Retinal pigment epithelial cell (primary cell): ENCODE measurements at places on chromosomes 13 and 19.

GRCh38 chr19:3608079-3608641 is 1.5 kb upstream of the TBXA2R start:
- DNase-seq = no peak

- DNase-seq = no peak
Observed at GRCh38 chr13:78198419-78198818, 279.8 kb upstream of the EDNRB start.

DNA sequence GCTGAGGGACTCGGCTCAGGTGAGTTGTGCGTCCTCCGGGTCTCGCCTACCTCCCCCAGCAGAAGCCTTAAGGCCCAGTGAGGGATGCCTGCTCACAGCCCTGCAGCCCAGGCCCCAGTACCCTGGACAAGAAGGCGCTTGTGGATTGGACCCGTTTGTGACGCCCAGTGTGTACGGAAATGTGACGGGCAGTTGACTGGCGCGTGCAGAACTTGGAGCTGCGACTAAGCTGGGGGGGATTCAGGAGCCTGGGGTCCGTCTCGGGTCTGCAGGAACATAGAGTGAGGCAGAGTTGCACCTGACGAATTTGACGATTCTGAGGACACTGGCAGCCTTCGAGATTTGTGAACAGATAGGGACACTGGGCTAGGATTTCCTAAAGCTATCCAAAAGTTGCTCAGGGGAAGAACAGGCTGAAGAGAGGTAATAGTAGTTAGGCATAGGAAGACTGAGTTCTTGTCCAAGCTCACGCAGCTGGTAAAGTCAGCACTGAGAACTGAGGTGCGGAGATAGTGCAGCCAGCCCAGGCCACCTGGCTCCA is 519 bp downstream of the ZNF551 start:
- DNase-seq = no peak

DNA sequence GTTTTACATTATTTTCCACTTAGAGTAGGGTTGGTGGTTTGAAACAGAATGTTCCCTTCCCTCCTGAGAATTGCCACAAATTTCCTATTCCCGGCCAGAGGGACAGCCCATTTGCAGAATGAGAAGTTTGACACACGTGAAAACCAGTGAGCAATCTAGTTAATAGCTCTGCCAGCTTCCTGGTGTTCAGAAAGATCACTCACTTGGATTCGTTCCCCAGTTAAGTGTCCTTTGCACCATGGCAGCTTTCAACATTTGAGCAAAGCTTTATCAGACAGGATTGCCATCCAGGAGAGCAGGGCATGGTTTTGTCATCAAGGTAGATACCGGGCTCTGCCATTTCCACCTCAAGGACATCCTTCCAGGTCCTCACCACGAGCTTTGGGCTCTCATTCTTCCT is 28.2 kb downstream of the RASL11A start:
- no peak for DNase-seq

- peak; percentile 80 for DNase-seq
Observed at GRCh38 chr13:33918199-33918932, 100.4 kb downstream of the RFC3 start.

DNA sequence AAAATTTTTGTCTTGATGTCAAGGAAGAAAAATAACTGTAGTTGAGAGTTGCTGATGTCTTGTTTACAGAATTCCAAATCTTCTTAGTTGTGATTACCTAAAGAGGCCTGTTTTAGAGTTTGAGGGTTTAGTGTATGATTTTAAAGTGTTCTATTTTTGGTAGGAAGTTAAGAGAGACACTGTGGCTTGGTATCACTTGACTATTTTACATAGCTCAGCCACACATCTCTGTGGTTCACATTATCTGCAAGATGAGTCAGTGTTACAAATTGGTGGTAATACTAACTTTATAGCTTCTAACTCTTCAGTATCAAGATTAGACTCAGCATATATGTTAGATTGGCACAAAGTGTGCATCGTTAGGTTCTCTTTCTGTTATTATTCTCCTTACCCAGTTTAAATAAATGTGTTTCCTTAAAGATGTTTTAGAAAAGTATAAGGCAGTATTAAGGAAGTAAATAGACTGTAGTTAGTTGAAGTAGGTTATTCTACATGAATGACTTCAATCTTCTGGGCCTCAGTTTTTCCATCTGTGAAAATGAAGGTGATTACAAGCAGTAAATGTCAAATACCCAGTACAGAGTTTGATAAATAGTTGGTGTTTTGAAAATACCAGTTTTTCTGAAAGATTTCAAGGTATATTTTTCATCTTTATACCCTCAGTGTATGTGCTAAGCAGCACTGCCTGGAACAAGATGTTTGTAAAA is 33.4 kb downstream of the COG6 start:
- DNase-seq = no peak

GRCh38 chr13:26919311-26919710 is 158.7 kb upstream of the GPR12 start:
- DNase-seq = no peak

DNA sequence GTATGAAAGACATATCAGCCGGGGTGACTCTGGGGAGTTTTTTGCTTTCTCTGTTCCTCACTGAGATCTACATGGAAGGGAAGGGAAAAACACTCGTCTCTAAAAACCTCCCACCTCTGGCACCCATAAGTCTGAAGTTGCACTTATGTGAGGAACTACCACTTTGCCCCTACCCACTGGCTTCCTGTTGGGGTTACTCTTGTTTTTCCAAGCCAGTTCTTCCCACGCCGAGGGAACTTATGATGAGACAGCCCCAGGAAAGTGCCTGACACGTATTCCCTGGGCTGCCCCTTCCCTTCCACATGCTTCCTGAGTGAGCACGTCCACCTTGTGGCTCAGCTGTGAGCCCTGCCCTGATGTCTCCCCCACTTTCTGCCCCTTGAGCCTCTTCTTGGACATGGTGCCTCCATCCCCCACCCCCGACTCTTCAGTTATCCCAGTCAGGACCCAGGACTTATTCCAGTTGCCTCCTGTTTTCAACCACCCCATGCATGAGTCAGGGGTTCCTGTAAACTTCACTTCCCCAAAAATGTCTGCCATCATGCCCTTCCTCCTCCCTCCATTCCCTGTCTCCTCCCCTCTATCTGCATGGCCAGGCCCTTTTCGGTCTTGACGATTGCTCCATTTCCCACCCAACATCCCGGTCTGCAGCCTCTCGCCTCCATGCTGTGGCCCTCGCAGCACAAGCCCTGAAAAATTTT is 5.1 kb upstream of the SIGLEC7 start:
- DNase-seq = no peak

- no peak for DNase-seq
Observed at GRCh38 chr13:90958866-90959265, 388.6 kb upstream of the MIR17HG start.

DNA sequence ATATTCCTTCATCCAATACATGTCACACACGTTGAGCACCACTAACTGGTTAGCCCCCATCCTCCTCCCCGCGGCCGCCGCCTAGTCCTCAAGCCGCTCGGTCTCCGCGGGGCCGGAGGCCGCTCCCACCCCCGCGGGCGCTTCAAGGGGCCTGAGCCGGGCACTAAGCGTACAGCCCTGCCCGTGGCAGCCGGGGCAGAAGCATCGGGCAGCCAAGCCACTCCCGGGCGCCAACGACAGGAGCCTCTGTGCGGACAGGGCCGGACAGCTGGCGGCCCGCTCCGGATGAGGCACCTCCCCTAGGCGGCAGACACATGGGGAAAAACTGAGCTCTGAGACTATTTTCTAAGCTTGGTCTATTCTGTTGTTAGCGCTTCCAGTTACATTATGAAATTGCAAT is 2.8 kb upstream of the ZNF543 start:
- DNase-seq = no peak

GRCh38 chr13:112057736-112058518 is 9.0 kb upstream of the SOX1 start:
- DNase-seq = no peak

DNA sequence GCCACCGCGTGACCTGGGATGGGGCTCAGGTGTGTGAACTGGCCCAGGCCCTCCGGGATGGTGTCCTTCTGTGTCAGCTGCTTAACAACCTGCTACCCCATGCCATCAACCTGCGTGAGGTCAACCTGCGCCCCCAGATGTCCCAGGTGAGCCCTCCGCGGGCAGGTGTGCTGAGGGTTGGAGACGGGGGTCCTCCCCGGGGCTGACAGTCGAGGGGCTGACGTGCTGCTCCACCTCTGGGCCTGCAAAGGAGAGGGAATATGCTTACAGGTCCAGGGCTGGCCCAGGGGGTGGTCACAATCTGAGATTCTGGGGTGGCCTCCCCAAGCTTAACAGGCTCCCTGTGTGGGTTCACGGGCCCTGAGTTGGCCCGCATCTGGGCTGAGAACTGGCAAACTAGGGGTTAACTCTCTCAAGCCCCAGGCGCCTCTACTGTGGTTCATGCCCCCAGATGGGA is 386 bp downstream of the VAV1 start:
- DNase-seq = no peak

DNA sequence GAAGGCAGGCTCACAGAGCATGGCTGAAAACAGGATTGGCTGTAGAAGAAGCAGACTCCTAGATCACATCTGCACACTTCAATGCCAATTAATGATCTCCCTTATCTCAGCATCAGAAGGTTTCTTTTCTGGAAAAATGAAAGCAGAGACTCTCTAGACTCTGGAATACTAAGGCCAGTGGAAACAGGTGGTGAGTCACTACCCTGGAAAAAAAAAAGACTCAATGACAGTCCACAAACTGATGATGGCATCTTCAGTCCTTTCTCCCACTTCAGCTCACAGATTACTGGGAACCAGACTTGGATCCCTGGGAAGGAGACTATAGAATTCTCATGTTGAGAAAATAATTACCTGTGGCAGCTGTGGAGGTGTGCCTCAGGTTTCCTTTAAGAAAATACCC is 47.5 kb upstream of the MBNL2 start:
- DNase-seq = no peak

- DNase-seq = no peak
Observed at GRCh38 chr13:108980237-108980636, 350.8 kb downstream of the MYO16 start.

DNA sequence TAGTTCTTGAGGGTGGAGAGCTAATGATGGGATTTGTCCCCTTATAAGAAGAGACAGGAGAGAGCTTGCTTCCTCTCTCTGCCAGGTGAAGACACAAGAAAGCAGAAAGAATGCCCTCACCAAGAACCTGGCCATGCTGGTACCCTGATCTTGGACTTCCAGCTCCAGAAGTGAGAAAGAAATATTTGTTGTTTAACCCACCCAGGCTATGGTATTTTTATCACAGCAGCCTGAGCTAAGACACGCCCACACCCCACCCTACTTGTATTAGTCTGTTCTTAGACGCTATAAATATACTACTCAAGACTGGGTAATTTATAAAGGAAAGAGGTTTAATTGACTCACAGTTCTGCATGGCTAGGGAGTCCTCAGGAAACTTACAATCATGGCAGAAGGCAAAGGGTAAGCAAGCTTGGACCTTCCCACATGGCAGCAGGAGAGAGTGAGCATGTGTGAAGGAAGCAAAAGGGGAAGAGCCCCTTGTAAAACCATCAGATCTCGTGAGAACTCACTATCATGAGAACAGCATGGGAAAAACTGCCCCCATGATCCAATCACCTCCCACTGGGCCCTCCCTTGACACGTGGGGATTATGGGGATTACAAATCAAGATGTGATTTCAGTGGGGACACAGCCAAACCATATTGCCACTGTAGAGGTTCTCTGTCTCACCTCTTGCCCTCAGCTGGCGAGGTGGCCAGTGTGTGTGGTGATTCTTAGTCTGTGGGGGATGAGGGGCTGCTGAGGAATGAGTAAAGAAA is 57.4 kb upstream of the RCBTB2 start:
- DNase-seq = no peak

DNA sequence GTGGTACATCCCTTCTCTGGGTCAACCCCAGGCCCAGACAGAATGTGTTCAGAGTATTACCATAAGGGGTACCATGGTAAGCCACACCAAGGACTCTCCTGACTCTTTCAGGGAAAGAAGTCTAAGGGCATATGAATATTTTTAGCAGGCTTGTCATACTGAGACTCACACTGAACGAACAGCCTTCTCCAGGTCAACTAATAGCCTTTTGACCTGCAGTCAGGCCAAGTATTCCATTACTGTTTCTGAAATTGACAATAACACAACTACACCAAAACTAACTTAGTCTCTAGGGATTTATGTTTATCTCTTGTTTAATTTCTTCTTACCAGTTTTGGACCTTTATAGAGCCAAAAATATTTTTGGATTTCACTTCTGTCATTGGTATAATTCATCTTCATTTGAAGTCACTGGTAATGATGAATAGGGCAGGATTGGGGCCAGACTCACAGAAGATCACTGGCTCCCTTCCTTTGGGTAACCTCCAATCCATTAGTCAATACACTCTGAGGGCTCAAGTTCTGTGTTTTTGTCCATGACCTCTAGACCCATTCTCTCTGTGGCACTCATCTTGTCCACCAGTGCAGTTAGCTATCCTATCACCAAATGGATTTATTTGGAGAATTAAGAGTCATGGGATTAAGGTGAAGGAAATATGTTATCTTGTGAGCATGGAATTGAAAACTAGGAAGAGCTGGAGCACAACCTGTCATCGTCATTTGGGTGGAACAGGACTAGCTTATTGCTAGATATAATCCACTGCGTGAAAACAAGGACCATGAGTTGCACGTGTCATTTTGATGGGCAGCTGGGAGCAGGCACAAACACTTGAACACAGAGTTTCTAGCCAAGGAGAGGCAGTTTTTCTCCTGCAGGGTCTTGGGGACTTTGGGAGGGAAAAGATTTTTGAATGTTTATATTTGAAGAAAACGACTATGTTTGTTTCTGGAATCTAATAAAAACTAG is 313.3 kb downstream of the DCLK1 start:
- no peak for DNase-seq

- no peak for DNase-seq
Observed at GRCh38 chr13:79194727-79195126, 211.3 kb downstream of the RBM26 start.

DNA sequence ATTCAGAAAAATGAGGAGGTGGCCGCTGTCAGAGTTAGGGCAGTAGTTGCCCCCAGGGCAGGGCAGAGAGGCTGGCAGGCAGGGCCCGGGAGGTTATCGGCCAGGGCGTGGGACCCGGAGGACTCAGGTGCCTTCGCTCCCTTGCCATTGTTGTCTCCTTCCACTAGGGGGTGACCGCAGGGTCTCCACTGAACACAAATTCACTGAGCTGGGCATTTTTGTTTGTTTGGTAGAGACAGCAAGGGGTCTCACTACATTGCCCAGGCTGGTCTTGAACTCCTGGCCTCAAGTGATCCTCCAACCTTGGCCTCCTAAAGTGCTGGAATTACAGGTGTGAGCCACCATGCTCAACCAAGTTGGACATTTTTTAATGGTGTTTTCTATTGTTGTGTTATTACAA is 25.1 kb downstream of the CARS2 start:
- no peak for DNase-seq

GRCh38 chr13:51364404-51365008 is 25.0 kb downstream of the SERPINE3 start:
- DNase-seq = no peak
